ENCODE measurements at places on chromosomes 3 and 15.
A peak's percentile ranks its signal among the peaks of the same experiment; 100 is the strongest.

GRCh38 chr3:10883478-10884234, 67.6 kb downstream of the SLC6A11 start:
- DNase-seq, result no peak

GRCh38 chr3:189325454-189325853, 153.7 kb downstream of the TPRG1 start:
- no peak for DNase-seq

- no peak for DNase-seq
Measured at GRCh38 chr15:39183164-39183881, 397.6 kb upstream of the THBS1 start.

- no peak for DNase-seq
Measured at GRCh38 chr15:84685304-84685703, 27.3 kb upstream of the NMB start.

DNA sequence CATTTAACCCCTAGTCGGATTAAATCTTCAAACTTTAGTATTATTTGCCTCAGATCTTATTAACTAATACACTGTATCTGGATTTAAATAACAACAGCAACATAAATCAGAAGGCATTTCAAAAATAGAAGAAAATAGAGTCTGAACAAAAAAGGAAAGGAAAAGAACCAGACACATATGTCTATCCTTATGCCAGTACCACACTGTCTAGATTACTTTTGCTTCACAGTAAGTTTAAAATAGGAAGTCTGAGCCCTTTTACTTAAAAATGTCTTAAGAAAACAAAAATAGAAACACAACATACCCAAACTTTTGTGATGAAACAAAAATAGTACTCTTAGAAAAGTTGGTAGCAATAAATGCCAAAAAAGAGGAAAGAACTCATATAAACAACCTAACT, 1615.8 kb downstream of the SI start:
- no peak for DNase-seq

- DNase-seq, result no peak
Measured at GRCh38 chr3:69110941-69111546, 11.4 kb downstream of the LMOD3 start.

DNA sequence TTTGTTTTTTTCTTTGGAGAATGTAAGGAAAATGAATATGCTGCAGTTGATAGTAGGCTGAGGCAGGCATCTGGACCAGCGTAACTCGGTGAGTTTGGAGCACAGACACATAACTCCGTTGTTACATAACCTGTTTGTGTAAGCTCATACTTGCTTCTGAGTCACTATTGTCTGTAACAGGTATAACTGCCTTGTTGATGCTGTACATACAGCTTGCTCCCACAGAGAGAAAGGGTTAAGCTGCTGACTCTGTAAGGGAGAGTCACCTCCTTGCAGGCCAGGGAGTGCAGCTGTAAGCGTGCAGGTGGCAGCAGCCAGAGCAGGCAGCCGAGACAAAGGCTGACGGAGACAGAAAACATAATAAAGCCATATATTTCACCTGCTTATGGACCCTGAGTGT, 20.4 kb downstream of the RETNLB start:
- DNase-seq, result no peak

DNA sequence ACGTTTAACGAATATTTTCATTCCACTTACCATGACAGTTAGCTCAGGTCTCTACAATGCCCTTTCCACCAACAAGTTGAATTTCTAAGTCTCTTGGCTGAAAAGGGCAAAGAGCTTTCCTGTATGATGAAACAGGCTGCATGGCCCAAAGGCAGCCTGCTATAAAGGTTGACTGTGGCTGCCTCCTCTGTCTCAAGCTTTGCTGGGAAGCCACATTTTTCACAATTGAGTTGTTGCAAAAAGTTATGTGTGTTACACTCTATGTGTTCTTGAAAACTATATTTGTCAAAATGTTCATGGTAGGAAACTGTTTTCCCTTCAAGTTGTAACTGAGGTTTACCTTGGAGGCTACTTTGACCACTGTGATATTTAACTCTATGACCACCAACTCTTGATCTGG, 49.5 kb downstream of the DZIP1L start:
- no peak for DNase-seq

DNA sequence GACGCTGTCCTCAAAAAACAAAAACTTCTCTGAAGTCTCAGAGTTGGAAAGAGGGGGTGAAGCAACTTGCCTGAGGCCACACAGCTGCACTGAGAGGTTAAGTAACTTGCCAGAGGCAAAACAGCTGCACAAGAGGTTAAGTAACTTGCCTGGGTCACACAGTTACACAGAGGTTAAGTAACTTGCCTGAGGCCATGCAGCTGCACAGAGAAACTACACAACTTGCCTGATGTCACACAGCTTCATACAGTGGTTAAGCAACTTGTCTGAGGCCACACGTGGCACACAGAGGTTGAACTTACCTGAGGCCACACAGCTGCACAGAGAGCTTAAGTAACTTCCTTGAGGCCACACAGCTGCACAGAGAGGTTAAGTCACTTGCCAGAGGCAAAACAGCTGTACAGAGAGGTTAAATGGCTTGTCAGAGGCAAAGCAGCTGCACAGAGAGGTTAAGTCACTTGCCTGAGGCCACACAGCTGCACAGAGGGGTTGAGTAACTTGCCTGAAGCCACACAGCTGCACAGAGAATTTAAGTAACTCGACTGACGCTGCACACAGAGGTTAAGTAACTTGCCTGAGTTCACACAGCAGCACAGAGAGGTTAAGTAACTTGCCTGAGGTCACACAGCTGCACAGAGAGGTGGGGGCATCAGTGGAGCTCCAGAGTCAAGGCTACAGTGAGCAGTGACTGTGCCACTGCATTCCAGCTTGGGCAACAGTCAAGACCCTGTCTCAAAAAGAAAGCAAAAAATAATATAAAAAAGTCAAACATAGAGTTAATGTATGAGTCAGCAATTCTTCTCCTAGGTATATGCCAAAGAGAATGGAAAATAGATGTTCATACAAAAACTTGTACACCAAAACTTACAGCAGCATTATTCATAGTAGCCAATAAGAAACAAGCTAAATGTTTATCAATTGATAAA, 12.0 kb upstream of the ACAD9 start:
- DNase-seq, result peak; percentile 17

DNA sequence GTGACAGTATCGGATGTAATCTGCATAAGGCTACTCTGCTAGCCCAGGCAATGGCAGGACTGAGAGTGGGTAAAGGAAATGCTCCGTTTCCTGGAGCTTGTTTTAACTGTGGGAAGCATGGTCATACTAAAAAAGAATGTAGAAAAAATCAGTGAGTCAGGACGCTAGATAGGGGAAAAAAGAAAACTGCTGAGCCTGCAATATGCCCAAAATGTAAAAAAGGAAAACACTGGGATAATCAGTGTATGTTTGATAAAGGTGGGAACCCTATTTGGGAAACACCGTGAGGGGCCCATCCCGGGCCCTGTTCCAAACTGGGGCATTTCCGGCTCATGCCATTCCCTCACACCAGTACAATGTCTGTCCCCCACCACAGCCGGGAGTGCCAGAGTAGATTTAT, 775.8 kb downstream of the ZPLD1 start:
- DNase-seq, result no peak

- DNase-seq, result peak; percentile 58
Measured at GRCh38 chr3:172155897-172156585, 116.7 kb downstream of the FNDC3B start.

DNA sequence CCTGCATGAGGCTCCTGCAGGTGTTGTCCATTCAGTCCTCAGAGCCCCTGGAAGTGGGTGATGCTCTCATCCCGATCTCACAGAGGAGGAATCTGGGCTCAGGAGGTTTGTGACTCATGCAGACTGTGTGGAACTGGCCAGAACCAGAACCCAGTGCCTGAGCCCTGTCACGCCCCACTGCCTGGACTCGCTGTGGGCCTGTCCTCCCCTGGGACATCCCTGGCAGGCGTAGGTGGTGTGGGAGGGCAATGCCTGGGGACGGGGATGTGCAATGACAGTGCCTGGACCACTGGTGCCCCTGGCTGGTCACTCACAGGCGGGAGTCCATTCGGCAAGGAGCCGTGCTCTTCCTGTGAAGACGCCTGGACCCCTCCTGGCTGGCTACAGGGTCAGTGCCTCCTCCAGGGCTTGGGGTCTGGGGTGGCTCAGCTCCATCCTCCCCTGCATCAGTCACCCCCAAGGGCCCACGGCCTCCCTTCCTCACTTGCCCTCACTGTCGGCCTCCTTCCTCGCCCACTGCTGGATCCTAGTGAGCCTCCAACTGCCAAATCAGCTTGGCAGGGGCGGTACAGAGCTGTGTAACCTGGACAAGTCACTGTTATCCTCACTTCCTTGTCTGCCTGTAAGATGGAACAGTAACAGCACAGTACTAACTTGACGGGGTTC, 14.9 kb downstream of the PSTPIP1 start:
- no peak for DNase-seq

DNA sequence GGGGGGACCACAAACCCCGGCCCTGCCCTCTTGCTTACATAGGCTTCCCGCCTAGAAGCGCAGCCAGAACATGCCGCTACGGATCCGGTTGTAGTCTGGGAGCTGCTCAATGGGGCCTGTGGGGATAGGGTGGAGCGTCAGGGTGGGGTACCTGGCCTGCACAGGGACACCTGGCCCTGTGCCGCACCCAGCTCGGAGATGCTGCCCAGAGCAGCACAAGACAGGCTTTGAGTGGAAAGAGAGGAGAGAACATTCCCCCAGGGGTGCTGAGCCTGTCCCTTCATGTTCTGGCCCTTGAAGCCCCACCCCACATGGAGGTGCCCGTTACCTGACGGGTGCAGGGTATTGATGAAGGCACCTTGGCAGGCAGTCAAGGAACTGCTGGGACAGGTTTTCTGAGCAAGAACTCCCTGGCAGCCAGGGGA, 4.0 kb upstream of the COL7A1 start:
- no peak for DNase-seq

GRCh38 chr3:25142609-25143355, 285.3 kb upstream of the RARB start:
- DNase-seq, result no peak

- no peak for DNase-seq
Measured at GRCh38 chr3:56610669-56611335, 53.8 kb downstream of the CCDC66 start.

DNA sequence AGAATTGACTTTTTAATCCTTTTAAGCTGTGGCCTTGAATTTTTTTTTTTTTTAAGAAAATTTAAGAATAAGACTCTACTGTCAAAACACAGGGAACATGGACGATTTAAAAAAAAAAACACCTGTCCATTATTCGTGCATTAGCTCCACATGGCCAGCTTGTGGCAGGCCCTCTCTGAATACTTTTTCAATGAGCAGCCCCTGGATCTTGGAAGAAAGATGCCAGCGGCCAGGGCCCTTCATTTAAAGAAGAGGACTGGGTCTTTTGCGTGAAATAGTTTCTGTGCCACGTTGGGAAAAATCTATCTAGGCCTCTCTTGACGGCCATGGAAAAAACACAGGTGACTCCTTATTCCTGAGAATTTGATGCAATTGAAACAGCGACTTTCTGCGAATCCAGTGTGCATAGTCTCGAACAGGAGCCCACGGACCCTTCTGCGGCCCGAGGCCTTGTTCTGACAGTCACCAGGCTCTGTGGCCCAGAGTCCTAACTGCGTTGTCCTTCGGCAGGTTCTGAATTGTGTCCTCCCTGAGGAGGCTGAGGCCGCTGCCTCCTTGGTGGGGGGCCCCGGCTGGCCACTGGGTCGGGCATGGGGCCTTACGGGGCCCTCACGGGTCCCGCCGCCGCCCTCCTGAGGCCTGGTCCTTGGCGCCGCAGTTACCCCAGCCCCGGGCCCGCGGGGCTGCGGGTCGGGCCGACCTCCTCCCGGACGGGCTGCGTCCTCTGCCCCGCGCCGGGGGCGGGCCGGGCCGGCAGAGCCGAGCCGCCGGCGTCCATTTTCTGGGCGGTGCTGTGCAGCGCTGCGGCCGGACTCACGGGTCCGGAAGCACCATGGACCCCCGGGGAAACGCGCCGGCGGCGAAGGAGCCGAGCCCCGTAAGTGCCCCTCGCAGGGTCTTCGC, 33.5 kb downstream of the ZBTB38 start:
- peak; percentile 57 for DNase-seq

DNA sequence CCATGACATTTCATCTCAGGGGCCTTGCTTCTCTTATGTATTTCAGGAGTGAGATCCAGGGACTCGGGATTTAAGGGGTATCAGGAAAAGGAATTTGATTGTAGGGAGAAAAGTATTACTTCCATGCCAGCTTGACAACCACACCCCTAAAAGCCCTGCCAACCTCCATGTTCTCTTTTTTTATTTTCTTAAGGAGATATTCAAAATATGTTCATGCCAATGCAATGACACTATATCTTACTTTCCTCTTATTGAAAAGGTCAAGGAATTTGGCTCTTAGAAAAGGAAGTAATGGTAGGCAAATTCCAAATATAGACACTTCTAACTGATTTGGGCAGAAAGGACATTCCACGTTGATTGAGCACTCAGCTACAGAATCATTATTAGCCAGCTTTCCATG, 407.5 kb upstream of the NECTIN3 start:
- DNase-seq, result no peak

DNA sequence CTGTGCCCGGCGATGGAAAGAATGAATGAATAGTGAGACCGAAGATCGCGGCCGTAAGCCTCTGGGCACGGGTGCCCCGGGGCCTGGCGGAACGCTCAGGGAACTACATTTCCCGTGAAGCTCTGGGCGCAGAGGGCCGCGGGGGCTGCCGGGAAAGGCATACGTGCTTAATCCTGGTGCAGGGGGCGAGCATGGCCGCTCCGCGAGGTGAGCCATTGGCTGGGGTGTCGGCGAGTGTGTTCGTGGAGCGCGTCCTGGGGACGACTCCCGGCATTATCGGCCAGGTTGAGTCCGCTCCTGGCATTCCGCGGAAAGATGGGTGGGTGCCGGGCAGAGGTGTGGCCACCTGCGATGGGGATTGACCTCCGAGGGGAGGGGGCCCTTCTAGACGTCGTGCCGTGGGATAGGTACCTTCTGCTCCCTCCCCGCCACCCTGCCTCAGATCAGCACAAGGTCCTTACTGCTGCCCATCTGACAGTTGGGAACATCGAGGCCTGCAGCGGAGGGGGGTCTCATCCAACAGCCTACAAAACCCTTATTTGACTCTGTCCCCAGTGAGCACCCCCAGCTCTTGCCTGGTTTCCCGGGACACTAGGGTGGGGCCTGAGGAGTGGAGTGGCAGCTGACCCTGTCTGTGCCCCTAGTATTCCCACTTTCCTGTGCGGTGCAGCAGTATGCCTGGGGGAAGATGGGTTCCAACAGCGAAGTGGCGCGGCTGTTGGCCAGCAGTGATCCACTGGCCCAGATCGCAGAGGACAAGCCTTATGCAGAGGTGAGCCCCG, at the start of gene MPI:
Gene MPI (plus strand): TSS at position 160 of the 782 bp plus-strand sequence. CDS start 32 bp downstream, at position 192.
- peak; percentile 91 for DNase-seq

DNA sequence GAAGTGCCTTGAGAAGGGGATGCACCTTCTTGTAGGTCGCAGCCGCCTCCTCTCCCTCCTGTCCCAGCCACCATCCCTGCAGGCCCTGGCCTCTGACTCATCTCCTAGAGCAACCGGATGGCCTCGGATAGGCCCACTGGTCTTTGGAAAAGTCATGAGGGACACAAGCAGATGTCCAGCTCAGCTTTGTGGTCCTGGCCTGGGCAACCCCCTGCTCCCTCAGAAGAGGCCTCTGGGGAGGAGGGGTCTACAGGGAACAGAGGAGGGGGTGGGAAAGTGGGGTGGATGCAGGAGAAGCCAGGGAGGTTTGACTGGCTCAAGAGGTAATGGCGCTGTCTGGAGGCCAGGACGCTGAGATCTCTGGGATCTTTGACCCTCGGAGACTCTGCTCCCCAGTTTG, 259.2 kb upstream of the TLE3 start:
- DNase-seq, result peak; percentile 19

- DNase-seq, result peak; percentile 9
Measured at GRCh38 chr3:13119471-13120220, 46.4 kb upstream of the IQSEC1 start.
